Dermis blood vessel endothelial cell (primary cell): ENCODE measurements at places on chromosomes 5 and 9. TPM values are rescaled to one million over a fixed set of nuclear protein-coding genes. Genes with fewer than 3 reads are reported as not detected.

The PIP5K1B gene
- total RNA-seq = 0.05 TPM in 1 of 2 replicates, not detected in the other

The ZCCHC9 gene
- 20.7 and 26.4 TPM in 2 replicates for total RNA-seq

DNA sequence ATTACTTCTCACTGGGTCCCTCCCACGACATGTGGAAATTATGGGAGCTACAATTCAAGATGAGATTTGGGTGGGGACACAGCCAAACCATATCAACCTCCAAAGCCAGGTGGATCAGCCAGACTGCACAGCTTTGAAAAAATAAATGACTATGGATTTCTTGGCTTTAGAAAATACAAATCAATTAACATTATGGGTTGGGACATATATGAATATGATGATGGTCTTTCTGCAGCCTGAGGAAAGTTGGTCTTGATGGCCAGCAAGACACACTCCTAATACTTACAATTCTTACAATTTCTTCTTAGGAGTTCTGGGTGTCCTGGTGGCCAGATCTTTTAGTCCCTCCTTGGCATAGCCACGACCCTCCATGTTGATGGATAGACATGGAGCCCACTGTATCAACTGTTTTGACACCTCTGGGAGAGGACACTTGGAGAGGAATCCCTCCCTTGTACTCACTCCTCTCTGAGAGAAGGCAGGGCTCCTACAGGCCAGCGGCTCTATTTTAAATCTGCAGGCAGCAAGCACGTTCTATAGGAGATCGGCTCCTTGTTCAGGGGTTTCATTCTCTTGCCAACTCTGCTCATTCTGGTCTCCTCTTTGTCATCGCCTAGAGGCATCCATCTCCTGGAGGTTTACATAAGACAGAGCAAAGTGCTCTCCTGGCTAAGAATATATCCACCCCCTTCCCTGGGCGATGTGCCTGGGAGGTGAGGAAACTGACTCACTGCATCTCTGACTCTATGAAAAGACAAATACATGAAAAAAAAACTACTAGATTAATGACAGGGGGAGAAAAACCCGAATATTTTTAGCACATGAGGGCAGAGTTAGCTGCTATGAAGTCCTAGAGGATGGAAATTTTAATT is 145.9 kb downstream of the CARTPT start:
- peak; percentile 45 for DNase-seq

GRCh38 chr5:73376618-73377170 is 71.9 kb downstream of the FOXD1 start:
- no peak for DNase-seq

GRCh38 chr5:8350644-8351339 is 481.8 kb downstream of the MTRR start:
- no peak for DNase-seq
